ENCODE measurements at places on chromosomes 16 and 17.

DNA sequence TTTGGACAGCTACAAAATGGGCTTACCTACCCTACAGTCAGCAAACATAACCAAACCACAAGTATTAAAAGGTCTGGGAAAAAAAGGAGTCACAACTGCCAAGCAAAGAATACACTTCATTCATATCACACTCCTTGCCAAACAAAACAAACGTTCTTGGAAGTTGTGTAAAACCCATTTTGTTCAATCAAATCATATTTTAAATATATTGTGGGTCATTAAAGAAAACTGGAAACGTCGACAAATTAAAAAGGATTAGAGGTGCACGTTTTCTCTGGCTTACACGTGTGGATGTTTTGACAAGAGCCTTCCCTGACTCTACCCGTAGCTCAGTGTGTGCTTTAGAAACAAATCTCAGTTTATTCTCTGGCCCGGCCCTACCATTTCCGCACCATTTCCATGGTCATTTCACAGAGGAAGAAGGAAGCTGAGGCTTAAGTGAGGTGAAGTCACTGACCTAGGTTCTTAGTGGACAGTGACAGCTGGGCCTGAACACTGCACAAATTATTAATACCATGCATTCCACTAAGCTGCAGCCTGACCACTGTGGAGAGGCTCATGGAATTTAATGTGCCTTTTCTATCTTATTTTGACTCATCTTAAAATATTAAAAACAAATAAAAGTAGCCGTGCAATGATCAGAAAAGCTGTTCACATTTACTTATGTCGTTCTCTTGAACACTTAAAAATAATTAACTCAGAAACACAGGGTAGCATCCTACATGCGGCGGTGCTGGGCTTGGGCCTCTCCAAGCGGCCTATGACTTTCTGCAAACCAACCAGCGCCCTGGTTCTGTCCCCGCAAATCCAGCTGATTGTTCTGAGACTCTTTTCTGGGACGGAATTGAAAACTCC, 968 bp downstream of the CEP112 start:
- DNase-seq, result peak; percentile 22

DNA sequence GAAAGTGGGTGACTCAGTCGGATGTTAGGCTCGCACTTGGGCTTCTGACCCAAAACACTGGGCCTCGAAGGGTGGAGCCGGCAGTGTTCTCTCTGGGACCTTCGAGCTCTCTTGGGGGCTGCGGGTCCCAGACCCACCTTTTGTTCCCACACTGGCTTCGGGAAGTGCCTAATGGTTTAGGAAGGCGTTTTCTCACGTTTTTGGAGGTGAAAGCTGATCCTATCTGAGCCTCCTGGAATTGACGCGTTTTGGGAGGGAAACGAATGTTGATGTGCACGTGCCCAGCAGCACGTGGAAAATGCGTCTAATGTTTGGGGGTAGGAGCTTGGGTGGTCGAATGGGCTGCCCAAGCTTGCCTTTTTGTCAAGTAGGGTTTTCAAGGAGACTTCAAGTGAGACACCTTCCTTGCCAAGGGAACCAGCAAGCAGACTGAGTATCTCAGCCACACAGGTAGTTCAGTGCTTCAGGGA, 666 bp downstream of the HGS start:
- no peak for DNase-seq

GRCh38 chr17:2238432-2239169, 65.0 kb downstream of the SMG6 start:
- no peak for DNase-seq

GRCh38 chr16:6019490-6019991, 921.9 kb upstream of the EEF2KMT start:
- DNase-seq, result no peak

DNA sequence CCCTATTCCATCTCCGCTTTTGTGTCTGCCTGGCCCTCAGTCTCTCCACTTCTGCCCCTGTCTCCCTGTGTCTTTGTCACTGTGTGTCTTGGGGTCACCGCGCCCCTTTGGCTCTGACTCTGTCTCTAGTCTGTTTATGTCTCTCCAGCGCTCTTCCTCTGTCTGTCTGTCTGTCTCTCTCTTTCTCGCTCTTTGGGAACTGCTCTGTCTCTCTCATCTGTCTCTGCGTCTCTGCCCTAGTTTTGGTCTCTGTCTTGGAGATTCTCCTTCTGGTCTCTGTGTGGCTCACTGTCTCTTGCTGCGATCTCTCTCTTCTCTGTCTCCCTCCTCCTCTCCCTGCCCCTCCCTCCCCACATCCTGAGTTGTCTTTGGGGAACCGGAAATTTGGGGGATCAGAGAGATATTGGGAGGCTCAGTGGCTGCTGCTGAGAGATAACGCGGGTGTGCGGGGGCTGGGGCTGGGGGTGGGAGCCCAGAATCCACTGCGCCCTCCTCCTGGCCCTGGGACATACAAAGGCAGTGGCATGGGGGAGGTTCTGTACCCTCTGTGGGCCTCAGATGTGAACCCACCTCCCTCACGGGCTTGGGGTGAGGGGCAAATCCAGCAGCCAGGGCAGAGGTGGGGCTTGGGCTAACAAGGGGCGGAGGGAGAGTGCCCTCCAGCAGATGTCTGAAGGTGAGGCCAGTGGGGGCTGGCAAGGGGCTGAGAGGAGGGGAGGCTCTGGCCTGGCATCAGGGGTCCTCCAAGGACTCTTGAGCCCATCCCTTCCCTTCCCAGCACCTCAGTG, 24.4 kb downstream of the LAT start:
- no peak for DNase-seq

DNA sequence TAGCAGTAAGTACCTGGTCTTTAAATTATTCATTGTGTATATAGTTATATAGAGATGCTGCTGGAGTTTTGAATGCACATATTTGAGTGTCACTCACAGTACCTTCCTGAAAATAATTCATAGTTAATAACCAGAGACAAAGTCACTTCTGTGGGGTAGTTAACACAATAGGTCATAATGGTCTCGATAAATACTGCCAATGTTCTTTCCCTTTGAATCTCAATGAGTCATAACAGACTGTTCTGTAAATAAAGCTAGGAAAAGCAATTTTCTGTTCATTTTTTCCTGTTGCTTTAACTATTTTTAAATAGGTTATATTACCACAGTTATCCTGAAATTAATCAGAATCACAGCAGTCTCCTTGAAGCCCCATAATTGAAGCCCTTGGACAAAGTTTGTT, 87.2 kb downstream of the MAP2K4 start:
- DNase-seq, result no peak

- DNase-seq, result no peak
These were observed 315.8 kb downstream of the XYLT1 start for GRCh38 chr16:17154981-17155380.

DNA sequence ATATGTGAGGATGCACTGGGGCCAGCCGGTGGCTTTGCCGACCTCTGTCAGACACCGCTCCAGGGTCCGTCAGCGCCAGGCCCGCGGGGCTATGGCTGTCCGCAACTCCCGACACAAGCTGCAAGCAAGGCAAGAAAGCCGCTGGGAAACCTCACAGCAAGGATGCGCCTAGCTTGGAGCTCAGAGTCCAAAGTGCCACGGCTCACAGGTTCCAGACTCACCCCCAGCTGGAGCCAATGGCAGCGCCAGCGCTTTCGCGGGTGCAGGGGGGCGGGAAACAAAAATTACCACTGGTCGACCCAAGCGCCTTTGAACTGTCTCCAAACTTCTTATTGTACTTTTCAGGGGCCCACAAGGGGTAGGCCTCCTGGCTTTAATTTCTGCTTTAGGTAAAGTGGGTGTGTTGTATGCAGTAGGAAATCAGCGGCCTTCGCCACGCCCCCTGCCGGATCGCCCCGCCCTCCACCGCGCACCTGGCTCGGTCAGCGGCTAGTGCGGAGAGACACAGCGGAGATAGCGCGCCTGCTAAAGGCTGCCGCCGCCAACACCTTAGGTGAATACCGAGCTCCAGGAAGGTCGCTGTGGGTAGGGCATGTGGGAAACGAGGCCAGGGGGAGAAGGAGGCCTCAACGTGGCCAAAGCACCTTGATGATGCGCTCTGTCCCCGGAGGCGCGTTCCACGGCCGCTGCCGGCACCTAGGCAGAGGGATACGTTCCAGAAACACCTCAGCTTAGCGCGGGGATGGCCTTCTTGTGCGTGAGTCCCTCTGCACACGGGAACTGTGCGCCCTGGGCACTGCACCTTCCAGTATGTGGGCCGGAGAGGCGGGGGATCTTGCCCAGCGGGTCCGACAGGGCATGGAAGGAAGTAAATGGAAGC, 61.0 kb upstream of the RBL2 start:
- DNase-seq, result peak; percentile 19

- no peak for DNase-seq
These were observed 597.0 kb upstream of the RBFOX1 start for GRCh38 chr16:6735631-6736030.

GRCh38 chr16:17171250-17172143, 299.3 kb downstream of the XYLT1 start:
- no peak for DNase-seq

GRCh38 chr16:73326770-73327470, 279.0 kb upstream of the ZFHX3 start:
- no peak for DNase-seq

- peak; percentile 55 for DNase-seq
These were observed 29.9 kb downstream of the DYNLL2 start for GRCh38 chr17:58112970-58113631.

DNA sequence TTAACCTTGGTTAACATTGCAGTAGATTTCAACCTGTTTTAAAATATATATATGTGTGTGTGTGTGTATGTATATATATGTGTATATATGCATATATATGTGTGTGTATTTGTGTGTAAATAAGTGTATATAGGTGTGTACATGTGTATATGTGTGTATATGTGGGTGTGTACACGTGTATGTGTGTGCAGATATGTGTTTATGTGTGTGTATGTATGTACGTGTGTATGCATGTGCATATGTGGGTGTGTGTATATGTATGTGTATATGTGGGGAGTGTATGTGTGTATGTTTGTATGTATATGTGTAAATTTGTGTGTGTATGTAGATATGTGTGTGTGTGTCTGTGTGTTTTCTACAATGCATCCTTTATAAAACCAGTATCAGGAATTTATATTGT, 205.5 kb upstream of the FOXF1 start:
- DNase-seq, result no peak

- no peak for DNase-seq
These were observed 14.2 kb upstream of the RHBDF2 start for GRCh38 chr17:76515274-76515949.

DNA sequence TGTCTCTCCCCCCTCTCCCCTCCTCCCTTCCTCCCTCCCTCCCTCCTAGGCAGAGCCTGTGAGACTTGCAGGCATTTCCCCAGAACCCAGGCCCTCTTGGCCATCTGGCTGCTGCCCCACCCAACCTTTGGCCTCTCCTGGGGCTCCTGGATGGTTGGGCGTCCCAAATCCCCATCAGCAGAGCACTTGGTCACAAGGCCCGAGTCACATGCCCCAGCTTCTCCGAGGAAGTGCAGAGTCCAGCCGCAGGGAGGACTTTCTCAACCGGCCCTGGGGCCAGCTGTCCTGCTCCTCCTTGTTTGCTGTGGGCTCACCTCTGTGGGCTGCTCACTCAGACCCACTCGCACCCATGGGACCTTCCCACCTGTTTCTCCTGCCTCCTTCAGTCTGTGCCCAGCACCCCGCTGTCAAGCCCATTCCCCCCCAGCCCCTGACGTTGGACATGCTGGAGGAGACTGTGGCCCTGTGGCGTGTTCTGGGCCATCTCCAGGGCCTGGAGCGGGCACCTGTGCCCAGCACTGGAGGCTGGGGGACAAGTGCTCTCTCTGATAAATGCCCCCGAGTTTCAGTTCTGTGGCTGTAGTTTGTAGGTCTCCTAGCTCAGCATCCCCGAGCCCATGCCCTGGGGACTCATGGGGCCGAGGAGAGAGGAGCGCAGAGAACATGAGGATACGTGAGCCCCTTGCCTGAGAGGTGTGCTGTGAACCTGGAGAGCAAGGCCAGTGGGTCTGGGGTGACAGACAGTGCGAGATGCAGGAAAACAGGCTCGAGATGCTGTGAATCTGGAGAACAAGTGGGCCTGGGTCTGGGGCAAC, 42.3 kb upstream of the ZNF750 start:
- DNase-seq, result no peak

DNA sequence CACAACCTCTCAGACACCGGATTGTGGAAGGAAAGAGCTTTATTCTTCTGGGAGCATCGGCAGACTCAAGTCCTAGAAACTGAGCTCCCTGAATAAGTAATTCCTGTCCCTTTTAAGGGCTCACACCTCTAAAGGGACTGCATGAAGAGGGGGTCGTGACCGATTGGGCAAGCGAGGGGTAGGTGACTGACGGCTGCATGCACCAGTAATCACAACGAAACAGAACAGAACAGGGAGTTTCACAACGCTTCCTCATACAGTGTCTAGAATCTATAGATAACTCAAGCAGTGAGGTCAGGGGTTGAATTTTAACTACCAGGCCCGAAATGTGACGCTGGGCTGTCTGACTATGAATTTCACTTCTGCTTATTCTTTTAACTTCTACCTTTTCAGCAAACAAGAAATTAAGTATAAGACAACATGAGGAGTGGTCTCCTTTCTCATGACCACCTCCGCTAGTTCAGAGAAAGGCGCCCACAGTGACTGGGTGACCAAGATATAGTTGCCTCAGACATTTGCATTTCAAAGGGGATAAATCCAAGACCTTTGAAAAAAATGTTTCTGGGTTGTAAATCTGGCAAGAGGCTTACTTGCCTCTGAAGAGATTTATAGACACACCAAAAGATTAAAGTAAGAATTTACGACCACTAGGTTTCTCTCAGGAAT, 88.4 kb upstream of the ATF7IP2 start:
- DNase-seq, result no peak

DNA sequence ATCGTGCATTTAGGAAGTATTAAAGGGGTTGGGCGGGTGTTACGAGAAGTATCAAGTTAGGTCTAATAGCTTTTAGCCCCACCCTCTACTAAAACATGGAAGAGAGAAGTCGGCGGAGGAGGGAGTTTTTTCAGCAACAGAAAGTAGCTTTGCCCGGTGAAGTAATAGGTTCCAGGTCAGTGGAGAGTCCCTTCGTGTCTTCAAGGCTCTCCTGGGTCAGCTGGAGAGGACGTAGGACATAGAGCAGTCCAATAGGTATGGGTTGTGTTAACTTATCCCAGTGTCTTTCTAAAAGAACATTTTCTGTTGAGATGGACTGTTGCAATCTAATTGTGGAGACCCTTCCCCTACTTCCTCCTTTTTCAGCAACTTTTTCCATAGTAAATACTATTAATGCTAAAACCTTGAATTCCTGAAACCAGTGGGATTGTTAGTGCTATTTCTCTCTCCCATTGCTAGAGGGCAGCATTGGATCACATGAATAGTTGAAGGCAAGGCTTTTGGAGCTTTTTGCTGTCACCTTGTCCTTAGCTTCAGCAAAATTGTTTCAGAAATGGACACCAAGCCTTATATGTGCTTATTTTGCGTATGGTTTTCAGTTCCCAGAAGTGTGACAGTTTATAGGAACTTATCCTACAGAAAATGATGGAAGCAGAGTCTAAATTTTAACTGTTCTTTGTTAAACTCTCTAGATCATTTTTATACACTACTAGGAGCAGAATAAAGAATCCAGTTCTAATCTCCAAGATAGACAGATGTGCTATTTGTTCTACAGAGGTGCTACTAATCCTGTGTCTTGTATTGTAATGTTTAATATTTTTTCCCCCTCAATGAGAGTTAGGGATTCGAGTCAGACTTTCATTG, 38.4 kb downstream of the UTP18 start:
- DNase-seq, result peak; percentile 2

DNA sequence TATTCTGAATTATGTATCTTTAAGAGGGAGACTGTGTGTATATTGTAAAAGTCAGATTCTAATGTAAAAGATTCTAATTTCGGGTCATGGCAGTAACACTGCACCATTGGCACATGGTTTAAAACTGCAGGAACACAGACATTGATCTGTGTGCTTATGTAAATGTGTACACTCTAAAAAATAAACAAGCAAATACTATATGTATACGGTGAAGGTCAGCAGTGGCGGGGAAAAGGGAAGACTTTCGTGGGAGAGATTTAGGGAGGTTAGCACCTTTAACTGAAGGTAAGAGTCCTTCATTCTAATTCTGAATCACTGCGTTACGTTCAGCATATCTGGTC, 157.8 kb upstream of the FAM20A start:
- DNase-seq, result no peak

All from NCI-H1092 treated with DMSO at 0.1 percent for 48 hours (cell line).